ENCODE measurements at places on chromosomes 2 and 18.

DNA sequence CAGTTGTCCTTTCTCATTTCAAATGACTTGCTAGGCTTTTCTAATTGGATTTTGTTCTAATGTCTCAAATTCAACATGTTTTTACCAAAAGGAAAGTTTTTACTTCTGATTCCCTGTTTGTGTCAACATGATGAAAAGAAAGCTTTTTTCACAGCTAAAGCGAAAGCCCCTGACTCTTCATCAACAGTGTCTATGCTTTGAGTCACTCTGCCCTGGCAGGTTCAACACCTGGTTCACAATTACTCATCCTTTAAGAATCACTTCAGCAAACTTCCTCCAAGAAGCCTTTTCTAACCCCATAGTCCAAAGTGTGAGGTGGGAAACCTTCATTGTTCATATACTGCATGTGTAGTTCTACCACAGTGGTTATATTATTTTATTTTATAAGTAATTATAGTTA is 7.6 kb upstream of the DSG2 start:
- DNase-seq: no peak

GRCh38 chr2:191811807-191812602 is 34.9 kb downstream of the CAVIN2 start:
- DNase-seq: peak; percentile 71

- DNase-seq: peak; percentile 67
Measured at GRCh38 chr2:99066075-99066958, 75.2 kb upstream of the C2orf15 start.

DNA sequence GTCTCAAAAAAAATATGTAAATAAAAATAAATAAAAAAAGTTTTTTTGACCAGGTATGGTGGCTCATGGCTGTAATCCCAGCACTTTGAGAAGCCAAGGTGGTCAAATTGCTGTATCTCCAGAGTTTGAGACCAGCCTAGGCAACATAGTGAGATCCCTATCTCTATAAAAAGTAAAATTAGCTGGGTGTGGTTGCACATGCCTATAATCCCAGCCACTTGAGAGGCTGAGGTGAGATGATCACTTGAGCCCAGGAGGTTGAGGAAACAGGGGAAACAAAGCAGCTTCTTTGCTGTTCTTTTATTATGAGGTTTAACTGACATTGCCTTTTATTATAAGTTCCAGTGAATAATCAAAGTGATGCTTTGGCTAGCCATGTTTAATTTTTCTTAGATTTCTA is 25.0 kb downstream of the ACTR2 start:
- DNase-seq: no peak

DNA sequence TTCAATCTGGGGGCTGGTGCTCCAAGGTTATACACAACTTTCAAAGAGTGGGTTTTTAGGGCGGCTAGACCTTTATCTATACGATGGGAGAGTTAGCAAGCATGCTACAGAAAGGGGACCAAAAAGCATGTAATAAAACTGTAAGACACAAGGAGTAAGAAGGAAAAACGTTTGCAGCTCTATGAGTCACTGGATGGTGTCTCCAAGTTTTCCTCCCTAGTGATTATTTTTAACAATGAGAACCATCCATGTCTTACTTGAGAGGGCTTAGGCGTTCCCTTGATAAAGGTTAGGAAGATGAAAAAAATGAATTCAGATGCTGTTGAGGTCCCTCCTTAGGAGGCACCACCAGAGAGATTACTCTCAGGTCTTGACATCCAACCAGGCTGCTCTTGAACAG is 75.9 kb downstream of the HRH4 start:
- no peak for DNase-seq

DNA sequence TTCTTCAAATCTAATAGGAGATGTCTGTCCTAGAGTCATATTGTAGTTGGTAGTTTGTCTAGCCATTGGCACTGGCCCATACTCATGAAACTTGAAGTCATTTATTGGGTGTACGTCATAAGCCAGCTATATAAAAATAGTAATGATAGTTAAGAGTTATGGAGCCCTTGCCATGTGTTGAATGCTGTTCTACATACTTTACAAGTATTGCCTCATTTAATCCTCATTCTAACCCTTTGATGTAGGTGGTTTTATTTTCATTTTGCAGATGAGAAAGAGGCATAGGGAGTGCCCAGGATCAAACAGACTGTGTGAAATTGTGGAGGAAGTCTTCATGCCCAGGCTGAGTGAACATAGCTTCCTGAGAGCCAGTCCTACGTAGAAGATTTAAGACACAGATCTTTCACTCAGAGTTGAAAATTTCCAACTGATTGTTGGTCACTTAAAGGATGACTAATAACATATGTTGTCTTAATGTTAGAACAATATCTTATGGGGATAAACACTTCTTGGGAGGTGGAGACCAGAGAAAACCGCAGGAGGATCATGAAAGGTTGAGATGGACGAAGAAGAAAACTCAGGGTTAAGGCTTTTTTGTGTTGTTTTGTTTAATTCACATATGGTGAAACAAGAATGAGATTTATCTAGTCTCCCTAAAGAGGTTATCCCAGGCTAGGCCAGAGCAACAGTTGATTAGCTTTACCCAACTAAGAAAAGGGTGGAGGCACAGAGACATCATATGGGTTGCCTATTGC is 156.0 kb downstream of the CERS6 start:
- no peak for DNase-seq

- no peak for DNase-seq
Measured at GRCh38 chr2:74863802-74864248, 29.9 kb downstream of the HK2 start.

GRCh38 chr2:218221000-218221399 is 4.0 kb downstream of the ARPC2 start:
- no peak for DNase-seq

Measured in ELR (cell line).